ENCODE measurements at places on chromosomes 12 and 14.

- DNase-seq: no peak
Measured at GRCh38 chr12:6113691-6114475, 10.6 kb downstream of the VWF start.

GRCh38 chr12:127629066-127629820, 637.7 kb upstream of the TMEM132C start:
- no peak for DNase-seq

- DNase-seq: no peak
Measured at GRCh38 chr12:49527361-49528130, 11.3 kb upstream of the KCNH3 start.

DNA sequence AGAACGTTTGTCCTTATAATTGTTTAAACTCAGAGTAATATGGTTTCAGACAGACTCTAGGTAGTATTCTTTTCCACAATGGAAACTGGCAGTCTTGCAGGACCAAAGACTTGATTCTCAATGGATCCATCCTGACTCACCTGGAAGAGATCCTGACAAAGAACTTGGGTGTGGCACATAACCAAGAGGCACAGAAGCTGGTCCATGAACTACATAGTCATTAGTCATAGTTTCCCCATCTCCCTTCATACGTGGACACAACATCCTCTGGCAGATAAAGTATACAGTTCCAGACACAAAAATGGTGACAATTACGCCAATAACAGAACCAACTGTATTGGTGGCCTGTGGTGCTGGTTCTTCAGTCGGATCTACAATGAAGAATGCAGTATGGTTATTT, 55.8 kb downstream of the BCL2L14 start:
- no peak for DNase-seq

GRCh38 chr12:32098112-32098511, 8.5 kb upstream of the BICD1 start:
- DNase-seq: no peak

DNA sequence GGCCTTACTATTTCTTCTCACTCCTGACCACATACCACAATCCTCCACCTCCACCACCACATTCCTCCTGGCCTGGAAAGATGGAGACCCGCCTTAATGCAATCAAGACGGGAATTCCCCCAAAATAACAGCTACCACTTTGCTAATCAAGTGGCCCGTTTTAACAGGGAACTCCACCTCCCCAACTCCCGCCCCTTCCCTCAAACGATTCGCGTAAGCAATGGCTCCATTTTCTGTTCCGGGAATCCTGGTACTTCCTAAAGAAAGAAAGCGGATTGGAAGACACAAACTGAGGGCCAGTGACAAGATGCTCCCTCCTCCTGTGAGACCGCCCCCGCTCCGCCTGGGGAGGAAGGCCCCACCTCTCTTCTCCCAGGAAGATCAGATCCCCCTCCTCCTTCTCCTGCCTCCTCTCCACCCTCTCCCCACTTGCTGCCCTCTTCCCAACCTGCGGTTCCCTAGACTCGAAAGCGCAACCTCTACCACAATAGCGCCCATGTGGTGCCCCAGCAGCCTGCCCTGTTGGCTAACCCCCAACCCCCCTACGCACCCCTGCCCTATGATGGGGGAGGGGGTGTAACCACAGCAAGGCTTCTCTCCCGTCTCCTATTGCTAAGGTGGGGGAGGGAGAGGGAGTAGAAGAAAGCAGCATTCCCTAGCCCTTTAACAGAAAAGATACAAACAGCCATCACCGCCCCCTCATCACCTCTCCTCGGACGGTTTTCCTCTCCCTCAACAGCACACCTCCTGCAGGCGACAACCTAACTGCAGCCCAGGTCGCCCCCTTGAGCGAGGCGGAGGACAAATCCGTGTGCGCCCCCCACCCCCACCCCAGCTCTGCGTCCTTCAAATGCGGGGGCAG, 777 bp downstream of the ARF3 start:
- peak; percentile 87 for DNase-seq

GRCh38 chr14:95462491-95462890, 54.0 kb downstream of the SYNE3 start:
- DNase-seq: no peak
